CD4-positive, alpha-beta T cell (primary cell): ENCODE measurements at places on chromosomes 2 and 18. TPM values are rescaled to one million over a fixed set of nuclear protein-coding genes. Genes with fewer than 3 reads are reported as not detected.

GRCh38 chr18:34848695-34849094 lies 138.6 kb downstream of the DTNA start:
- DNase-seq = no peak

DNA sequence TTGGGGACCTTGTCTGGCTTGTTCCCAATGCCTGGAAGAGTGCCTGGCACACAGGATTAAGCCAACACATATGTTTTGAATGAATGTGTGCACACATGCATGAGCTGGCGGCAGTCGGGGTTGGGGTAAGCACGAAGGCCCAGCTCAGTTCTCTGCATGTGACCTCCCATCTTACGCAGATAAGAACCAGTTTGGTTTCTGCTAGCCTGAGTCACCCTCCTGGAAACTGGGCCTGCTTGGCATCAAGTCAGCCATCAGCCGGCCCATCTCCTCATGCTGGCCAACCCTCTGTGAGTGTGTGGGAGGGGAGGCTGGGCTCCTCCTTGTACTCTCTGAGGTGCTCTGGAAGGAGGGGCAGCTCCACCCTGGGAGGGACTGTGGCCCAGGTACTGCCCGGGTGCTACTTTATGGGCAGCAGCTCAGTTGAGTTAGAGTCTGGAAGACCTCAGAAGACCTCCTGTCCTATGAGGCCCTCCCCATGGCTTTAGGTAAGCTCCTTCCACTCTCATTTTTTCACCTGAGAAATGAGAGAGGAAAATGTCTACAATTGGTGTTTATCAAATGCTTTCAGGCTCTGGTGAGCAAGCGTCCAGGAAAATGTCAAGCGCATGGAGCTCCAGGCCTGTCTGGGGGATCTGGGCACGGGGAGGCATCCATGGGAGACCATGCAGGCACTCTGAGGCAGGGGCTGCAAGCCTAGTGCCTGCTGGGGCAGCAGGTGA lies 9.7 kb upstream of the IL1RN start:
- DNase-seq = peak; percentile 34

- peak; percentile 30 for DNase-seq
Measured at GRCh38 chr2:7450188-7450832, 533.1 kb downstream of the RNF144A start.

- DNase-seq = no peak
Measured at GRCh38 chr2:191869781-191870180, 22.9 kb upstream of the CAVIN2 start.

The DNAJC5G gene
- total RNA-seq = not detected

GRCh38 chr2:228698963-228699362 lies 517.5 kb upstream of the SPHKAP start:
- DNase-seq = no peak

GRCh38 chr2:145854039-145854755 lies 1334.3 kb upstream of the ZEB2 start:
- no peak for DNase-seq

- DNase-seq = no peak
Measured at GRCh38 chr2:97819754-97820153, 106.4 kb downstream of the ZAP70 start.

GRCh38 chr2:23512778-23513177 lies 127.8 kb downstream of the KLHL29 start:
- DNase-seq = no peak

GRCh38 chr2:170202437-170202836 lies 24.5 kb downstream of the MYO3B start:
- no peak for DNase-seq

DNA sequence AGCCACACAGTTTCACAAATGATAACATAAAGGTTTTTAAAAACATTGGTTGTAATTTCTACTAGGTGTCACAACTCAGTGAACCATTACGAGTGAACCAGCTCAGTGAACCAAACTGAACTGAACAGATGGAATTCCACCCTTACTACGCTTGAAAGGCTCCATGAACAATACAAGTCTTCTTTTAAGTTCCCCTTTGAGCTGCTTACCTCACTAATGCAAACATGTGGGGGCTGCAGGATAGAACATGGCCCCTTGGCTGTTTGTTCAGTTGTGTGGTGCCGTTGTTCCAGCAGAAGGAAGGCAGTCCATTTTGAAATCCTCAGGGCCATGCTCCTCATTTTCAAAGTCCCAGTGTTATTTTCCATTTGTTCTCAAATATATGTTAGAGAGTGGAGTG lies 30.7 kb upstream of the KLHL14 start:
- no peak for DNase-seq

The LYG2 gene
- total RNA-seq = not detected
